NCI-H526 (cell line): ENCODE measurements at places on chromosomes 2 and 18.

- no peak for DNase-seq
Observed at GRCh38 chr2:40130251-40130994, 321.5 kb downstream of the SLC8A1 start.

DNA sequence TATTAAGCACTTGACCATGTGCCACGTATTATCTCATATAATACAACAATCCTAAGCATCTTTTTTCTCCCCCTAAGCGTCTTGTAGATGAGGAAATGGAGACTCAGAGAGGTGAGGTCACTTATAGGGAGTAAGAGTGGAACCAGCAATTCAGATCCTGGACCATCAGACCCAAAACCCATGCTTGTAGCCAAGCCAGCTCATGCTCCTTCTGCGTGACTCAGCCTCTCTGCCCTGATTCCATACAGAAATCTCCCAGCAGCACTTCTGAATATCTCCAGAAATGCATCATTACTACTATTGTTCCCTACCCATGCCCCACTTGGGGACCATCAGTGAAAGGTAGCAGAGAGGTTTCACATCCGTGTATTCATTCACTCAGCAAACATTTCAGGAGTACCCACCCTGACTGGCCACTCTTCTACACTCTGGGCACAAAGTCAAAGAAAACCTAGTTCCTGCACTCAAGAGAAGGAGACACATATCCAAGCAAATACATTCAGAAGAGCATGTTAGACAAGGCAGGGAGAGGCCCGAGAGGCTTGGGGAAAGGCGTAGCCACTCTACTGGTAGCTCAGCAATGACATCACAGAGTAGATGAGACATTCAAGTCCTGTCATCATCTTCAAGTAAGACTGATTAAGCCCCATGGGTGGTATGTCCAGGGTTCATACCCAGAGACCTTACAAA lies 141.9 kb downstream of the MTCL1 start:
- DNase-seq, result no peak

DNA sequence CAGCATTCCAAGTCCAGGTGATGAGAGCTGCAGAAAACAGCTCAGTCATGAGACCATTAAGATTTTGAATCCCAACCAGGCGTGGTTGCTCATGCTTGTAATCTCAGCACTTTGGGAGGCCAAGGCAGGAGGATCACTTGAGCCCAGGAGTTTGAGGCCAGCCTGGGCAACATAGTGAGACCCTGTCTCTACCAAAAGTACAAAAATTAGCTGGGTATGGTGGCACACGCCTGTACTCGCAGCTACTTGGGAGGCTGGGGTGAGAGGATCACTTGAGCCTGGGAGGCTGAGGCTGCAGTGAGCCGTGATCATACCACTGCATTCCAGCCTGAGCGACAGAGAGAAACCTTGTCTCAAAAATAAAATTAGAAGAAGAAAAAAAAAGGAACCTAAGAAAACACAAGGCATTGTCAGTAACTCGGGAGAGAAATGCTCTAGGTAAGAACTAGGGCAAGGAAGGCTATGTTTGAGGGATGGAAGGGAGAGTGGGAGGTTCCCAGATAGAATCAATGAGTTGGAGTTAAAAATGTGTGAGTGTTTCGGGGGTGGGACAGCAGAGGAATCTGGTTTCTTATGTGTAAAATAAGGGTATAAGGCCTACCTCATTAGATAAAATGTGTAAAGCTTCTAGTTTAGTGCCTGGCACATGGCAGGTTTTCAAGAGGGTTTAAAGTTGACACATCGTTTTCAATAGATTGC lies 23.3 kb upstream of the MTA3 start:
- no peak for DNase-seq

GRCh38 chr2:151718247-151718646 lies 16.0 kb downstream of the NEB start:
- no peak for DNase-seq

GRCh38 chr18:59900222-59901128 lies 679 bp downstream of the PMAIP1 start:
- DNase-seq, result peak; percentile 37

DNA sequence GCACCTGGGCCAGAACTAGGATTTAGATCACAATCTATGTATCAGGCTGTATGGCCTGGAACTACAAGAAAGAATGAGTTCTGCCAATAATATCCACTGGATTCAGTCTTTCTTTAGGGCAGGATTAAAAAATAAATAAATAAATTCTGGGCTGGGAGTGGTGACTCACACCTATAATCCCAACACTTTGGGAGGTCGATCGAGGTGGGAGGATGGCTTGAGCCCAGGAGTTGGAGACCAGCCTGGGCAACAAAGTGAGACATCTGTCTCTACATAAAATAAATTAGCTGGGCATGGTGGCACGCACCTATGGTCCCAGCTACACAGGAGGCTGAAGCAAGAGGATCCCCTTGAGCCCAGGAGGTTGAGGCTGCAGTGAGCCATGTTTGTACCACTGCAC lies 8.1 kb downstream of the AMMECR1L start:
- DNase-seq, result no peak

DNA sequence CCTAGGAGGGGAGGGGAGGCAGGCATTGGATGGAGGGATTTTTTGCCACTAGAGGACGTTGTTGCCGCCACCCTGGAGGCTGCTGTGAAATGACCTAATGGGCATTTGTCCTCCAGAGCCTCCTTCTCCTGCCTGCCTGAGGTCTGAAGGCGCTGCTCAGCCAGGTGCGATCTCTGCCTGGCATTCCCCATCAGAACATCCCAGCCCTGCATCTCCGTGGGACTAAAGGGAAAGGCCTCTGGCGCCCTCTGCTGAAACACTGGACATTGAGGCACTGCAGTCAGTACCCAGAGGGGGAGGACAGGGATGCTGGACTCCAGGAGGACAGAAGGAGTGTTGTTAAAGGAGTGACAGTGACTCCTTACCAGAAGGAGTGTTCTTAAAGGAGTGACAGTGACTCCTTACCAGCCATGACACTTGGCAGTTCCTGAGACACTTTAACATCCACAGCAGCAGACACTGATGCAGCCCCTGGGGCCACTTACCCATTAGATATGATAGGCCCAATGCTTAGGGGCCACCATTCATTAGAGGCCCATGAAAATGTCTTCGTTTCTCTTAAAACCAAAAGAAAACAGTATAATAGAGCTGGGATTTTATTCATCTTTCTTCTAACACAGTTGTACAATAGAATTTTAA lies 17.0 kb downstream of the THNSL2 start:
- DNase-seq, result peak; percentile 94

DNA sequence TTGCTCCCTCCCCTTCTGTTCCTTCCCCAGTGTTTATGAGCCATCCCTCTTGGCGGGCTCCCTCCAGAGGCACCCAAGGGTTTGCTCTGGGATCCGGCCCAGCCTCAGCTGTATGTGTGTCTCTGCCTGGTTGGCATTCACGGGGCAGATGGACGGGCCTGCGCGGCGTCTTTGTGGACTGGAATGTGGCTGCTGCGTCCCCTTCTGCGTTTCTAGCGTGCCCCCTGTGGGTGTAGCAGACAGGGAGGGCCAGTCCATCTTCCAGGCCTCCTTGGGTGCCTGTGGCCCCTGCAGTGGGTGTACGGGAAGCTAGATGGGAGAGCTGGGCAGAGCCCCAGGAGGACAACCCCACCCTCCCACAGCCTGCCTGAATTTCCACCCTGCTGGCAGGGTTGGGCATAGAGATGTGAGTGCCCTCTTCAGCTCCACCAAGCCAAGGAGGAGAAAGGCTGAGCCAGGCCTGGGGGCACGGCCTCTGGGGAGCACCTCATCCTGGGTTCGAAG lies 15.7 kb downstream of the GPC1 start:
- no peak for DNase-seq

- DNase-seq, result no peak
Observed at GRCh38 chr2:122748552-122749011, 993.1 kb downstream of the TSN start.

GRCh38 chr2:120779781-120780283 lies 44.2 kb downstream of the GLI2 start:
- no peak for DNase-seq

GRCh38 chr2:58475756-58476155 lies 234.6 kb upstream of the FANCL start:
- no peak for DNase-seq

DNA sequence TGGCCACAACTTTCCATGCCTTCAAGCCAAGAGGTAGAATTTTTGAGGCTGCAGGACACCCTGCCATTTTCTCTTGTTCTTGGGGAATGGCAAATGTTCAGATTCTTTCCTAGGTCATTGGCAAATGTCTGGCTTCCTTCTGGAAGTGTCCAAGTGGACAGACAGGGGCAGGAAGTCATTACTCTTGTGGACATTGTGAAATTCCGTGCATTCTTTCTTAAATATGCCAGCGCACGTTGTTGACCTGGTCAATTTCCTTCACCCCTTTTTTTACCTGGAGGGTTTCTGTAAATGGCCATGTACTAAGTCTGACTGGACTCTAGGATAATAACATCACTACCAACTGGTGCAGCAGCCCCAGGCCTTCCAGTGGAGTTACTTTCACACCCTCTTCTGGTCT lies 13.9 kb downstream of the ASB18 start:
- DNase-seq, result no peak

- no peak for DNase-seq
Observed at GRCh38 chr2:10980886-10981425, 69.2 kb downstream of the KCNF1 start.

DNA sequence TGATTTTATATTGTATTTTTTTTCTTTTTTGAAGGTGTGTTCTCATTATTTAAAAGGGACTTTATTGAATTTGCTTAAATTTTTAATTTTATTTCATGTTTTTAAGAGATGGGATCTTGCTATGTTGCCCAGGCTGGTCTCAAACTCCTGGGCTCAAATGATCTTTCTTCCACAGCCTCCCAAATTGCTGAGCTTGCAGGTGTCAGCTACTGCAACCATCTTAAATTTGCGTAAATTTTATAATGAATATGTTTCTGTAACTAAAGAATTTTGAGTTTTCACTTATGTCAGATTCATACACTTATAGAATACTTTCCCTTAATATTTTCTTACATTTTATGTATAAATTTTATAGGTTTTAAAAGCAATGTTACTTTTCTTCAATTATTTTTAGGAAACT lies 157.8 kb downstream of the ZNF804A start:
- no peak for DNase-seq

DNA sequence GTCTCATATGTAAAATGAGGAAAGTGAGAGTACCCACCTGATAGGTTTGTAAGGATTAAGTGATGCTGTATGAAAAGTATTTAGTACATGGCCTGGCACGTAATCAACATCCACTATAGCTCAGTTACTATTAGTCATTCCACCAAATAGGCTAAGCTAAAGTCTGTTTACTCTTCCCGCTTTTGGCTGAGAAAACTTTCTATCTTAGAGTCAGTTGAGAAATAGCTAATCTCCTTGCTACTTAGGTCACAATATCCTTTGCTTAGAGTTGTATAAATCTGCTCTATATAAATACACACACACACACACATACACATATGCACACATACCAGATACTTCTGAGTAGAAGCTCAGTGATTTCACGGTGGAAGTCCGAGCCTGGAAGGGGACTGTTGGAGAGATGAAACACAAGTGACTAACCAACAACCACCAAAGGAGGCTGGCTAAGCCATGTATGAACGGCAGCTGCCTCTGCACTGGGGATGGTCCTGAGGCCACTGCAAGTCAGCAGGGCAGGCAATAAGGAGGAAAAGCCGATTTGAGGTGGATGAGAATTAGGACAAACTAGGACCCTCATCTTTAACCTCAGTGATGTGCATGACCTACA lies 104.6 kb upstream of the EPHA4 start:
- no peak for DNase-seq

- no peak for DNase-seq
Observed at GRCh38 chr2:239266779-239267287, 134.0 kb downstream of the HDAC4 start.

DNA sequence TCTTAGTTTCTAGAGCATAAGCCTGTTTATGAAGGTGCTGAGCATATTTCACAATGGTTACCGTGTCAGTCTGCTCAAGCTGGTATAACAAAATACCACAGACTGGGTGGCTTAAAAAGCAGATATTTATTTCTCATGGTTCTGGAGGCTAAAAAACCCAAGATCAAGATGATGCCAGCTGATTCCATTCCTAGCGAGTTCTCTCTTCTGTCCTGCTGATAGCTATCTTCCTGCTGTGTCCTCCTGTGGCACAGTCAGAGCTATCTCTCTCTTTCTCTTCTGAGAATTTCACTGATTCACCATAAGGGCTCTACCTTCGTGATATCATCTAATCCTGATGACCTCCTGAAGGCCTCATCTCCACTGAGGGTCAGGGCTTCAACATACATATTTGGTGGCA lies 273.0 kb downstream of the CDH2 start:
- DNase-seq, result no peak

DNA sequence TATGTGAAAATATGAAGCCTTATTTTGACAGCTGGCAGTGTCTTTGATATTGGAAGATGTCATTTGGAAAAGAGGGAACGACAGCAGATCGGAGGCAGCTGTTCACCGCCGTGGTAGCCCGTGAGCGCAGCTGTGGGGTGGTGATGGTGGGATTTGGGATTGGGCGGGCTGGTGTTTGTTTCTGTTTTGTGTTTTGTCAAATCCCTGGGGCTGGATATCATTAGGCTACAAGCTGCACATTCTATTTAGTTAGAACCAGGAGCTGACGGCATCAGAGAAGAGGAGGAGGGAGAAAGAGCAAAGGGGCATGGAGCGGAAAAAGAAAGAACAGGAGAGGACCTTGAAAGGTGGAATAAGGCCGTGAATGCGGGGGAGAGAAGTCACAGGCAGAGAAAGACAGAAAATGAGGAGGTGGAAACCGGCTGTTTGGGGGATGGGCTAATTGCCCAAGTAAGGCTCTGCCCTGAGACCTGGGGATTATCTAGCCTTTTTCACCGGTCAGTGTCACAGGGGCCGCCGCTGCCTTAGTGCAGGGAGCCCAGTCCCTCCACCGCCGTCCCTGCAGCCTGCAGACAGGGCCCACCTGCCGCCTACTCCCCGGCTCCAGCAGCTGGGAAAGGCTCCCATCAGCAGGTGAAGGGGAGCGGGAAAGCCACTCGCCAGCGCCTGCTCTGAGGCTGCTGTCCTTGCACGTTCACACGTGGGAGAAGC lies 88.0 kb downstream of the ZCCHC2 start:
- peak; percentile 14 for DNase-seq

- DNase-seq, result no peak
Observed at GRCh38 chr18:55830544-55830943, 242.6 kb upstream of the TCF4 start.

DNA sequence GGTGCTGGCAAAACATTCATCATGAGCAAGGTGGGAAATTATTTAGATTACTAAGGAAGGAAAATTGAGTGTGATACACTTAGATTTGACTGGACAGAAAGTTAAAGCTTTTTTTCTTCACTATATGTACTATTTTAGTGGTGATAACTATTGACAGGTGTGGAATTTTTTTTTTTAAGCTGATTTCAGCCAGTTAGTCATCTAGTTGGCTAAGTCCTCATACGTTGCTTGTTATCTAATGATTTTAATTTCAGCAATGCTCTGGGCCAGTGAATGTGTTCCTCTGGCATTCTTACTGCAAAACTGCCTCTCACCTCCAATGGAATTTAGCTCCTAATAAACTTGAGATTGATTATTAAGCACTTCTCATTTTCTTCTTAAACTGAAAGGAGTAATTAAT lies 1223.2 kb upstream of the ACVR2A start:
- DNase-seq, result no peak

GRCh38 chr18:57666818-57667497 lies 45.3 kb upstream of the NARS1 start:
- no peak for DNase-seq
